ENCODE measurements at places on chromosomes 6 and 20. TPM values are rescaled to one million over a fixed set of nuclear protein-coding genes. Genes with fewer than 3 reads are reported as not detected.

COL9A3 gene
- polyA plus RNA-seq, result 14.5 TPM

DNA sequence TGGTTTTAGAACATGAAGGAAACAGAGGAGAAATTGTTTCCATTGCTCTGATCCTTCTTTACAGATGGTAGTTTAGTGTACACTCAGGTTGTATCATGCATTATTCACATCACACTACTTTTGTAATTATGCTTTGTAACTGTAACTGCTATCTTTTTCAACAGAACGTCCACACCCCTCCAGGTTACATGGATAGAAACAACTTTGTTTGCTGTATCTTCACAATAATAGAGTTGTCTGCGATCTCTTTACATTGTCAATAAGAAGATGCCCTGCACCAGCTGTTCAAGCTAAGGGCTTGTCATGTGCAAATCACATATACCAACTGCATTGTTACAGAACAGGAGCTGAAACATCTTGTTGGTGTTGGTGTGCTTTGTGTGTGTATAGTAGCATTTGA is 67.9 kb upstream of the MAP7 start:
- no peak for DNase-seq

GRCh38 chr6:112332274-112332673 is 14.9 kb upstream of the RFPL4B start:
- DNase-seq, result no peak

DNA sequence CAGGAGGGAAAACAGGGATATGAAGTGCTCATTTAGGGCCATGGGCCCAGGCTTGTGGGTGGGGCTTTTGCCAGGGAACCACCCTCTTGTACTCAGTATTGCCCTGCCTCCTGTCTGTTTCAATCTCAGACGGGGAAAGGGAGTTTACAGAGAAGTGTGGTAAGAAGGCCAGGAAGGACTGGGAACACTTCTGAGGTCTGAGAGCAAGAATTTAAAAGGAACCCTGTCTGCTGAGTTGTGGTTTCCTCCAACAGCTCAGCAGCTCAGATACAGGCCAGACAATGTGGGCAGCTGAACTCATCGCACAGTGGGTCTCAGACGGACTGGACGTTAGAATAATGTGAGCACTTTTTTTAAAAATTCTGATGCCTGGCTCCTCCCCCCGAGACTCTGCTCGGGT is 354.1 kb upstream of the ARID1B start:
- DNase-seq, result no peak

NDRG3 gene
- 34.9 TPM for polyA plus RNA-seq

Measured in renal cortex interstitium (tissue), 15 donors.